COR-L47 (cell line): ENCODE measurements at places on chromosomes 1 and 21.

DNA sequence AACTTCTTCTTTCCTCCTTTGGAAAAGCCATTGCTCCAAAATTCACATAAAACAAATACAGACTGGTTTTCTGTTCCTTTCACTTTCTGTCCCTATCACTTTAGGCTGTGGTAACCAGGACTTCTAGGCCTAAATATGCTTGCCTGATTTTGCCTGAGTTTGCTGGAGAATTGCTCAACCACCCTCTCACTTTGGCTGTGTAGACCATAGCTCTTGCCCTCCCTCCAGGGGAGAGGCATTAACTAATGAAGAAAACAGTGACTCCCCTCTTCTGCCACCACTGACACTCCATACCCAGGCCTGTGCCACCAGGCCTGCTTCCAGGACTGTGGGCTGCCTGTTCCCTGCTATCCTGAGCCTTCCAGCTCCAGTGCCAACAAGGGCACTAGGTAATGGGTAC, 163.5 kb downstream of the TOMM20 start:
- no peak for DNase-seq

- no peak for DNase-seq
Observed at GRCh38 chr1:46425726-46426125, 31.6 kb downstream of the FAAH start.

DNA sequence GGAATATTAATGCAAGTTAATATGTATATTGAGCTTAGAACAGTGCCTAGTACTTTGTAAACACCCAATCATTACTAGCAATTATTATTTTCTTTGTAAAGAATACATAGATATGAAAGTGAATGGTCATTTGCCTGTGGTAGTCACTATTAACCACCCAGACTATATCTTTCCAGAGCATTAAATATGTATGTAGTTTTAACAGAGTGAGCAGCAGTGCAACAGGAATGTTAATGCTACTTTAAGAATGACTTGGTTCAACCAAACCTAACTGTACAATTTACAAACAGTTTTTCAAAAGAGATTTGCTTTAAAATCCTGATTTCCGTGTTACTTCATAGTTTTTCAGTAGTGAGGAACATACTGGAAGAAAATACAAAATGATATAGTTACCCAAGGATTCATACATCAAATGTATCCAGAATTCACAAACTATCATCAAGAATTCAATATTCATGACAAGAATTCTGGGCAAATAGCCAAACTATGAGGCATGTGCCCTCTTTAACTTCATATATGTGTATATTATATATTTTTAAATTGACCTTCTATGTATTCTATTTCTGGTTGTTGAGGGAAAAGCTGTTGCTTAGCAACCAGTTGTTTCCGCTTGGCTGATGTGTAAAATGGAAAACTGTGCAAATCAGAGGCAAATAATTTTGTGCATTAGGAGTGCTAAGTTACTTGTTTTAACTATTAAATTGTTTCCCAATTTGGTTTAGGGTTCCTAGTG, 34.9 kb upstream of the IVNS1ABP start:
- no peak for DNase-seq

GRCh38 chr1:43766086-43766784, 58.9 kb downstream of the ST3GAL3 start:
- no peak for DNase-seq

DNA sequence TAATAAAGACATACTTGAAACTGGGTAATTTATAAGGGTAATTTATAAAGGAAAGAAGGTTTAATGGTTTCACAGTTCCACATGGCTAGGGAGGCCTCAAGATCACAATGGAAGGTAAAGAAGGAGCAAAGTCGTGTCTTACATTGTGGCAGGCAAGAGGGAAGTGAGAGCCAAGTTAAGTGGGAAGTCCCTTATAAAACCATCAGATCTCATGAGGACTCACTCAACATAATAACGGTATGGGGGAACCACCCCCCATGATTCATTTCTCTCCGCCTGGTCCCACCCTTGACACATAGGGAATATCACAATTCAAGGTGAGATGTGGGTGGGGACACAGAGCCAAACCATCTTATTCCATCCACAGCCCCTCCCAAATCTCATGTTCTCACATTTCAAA, 76.8 kb upstream of the ZNF678 start:
- no peak for DNase-seq

- no peak for DNase-seq
Observed at GRCh38 chr1:11731691-11732283, 4.1 kb upstream of the AGTRAP start.

DNA sequence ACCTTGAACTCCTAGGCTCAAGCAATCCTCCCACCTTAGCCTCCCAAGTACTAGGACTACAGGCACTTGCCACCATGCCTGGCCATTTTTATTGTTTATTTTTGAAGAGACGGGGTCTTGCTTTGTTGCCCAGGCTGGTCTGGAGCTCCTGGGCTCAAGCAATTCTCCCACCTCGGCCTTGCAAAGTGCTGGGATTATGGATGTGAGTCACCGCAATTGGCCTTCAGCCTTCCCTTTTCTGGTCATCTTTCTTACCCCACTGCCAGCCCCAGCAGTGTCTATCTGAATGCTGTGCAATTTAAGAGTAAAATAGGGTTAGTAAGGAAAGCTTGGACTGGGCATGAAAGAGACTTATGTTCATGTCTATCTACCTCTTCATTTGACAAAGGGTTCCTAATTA, 6.1 kb upstream of the KLF17 start:
- no peak for DNase-seq

- no peak for DNase-seq
Observed at GRCh38 chr1:237608433-237608832, 282.3 kb downstream of the ZP4 start.

DNA sequence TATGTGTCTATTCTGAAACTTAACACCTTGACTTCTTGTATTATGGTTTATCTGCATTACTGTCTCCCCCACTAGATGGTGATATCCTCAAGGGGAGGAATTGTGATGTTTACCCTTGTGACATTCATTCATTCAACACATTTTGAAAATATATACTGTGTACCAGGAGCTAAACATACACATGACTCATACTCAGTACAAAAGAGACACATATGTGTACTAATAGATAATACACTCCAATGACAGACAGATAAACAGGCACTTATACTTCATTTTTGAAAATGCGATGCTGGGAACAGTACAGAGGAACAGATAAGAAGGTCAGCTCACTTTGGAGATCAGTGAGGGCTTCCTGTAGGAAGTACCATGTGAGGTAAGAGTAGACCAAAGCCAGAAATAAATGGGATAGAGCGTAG, 8.9 kb upstream of the RAB3GAP2 start:
- DNase-seq: peak; percentile 2

GRCh38 chr1:47187926-47188250, 1.9 kb downstream of the PDZK1IP1 start:
- DNase-seq: no peak

GRCh38 chr1:53944469-53945182, 873 bp downstream of the IFT25 start:
- no peak for DNase-seq
